ENCODE measurements at places on chromosomes 11 and 22. TPM values are rescaled to one million over a fixed set of nuclear protein-coding genes. Genes with fewer than 3 reads are reported as not detected.

The SAA4 gene
- total RNA-seq, result not detected

The PANX3 gene
- not detected for total RNA-seq

The C11orf91 gene
- total RNA-seq, result 1.3 TPM

The H19 gene
- 6.6 TPM for total RNA-seq

The NCAPD3 gene
- total RNA-seq, result 26.4 TPM

The LARGE1 gene
- total RNA-seq, result 4.4 TPM

The FERMT3 gene
- total RNA-seq, result 3.1 TPM

The NCAM1 gene
- not detected for total RNA-seq

The BACE1-AS gene
- total RNA-seq, result 2.1 TPM

The KCNC1 gene
- 0.07 TPM for total RNA-seq

The C22orf42 gene
- total RNA-seq, result not detected

The OR9Q1 gene
- total RNA-seq, result not detected

The STX3 gene
- total RNA-seq, result 27.1 TPM

The RNH1 gene
- total RNA-seq, result 170 TPM

The PKP3 gene
- total RNA-seq, result 39.8 TPM

The NEAT1 gene
- 272 TPM for total RNA-seq

The HPX gene
- 0.67 TPM for total RNA-seq

The APOA4 gene
- total RNA-seq, result not detected

The CD3G gene
- not detected for total RNA-seq

The KCNK7 gene
- total RNA-seq, result 1.4 TPM

The OR8B3 gene
- total RNA-seq, result not detected

The MFNG gene
- total RNA-seq, result 2.0 TPM

The MYO7A gene
- 1.1 TPM for total RNA-seq

The BBS1 gene
- 10.4 TPM for total RNA-seq

The CD151 gene
- 723 TPM for total RNA-seq

The APOA1 gene
- total RNA-seq, result 0.10 TPM

The INS gene
- not detected for total RNA-seq

The SLN gene
- total RNA-seq, result 0.82 TPM

The MRGPRX4 gene
- not detected for total RNA-seq

The ASCL2 gene
- total RNA-seq, result not detected

The CHRNA10 gene
- total RNA-seq, result 1.8 TPM

The MS4A6E gene
- total RNA-seq, result not detected

The CLP1 gene
- total RNA-seq, result 26.9 TPM

The WBP2NL gene
- not detected for total RNA-seq

The FGF3 gene
- not detected for total RNA-seq

The JAML gene
- total RNA-seq, result not detected

The C1QTNF4 gene
- not detected for total RNA-seq

The CUL5 gene
- total RNA-seq, result 4.0 TPM
